HT1080 (cell line): ENCODE measurements at places on chromosomes 12 and 14. TPM values are rescaled to one million over a fixed set of nuclear protein-coding genes. Genes with fewer than 3 reads are reported as not detected.

DNA sequence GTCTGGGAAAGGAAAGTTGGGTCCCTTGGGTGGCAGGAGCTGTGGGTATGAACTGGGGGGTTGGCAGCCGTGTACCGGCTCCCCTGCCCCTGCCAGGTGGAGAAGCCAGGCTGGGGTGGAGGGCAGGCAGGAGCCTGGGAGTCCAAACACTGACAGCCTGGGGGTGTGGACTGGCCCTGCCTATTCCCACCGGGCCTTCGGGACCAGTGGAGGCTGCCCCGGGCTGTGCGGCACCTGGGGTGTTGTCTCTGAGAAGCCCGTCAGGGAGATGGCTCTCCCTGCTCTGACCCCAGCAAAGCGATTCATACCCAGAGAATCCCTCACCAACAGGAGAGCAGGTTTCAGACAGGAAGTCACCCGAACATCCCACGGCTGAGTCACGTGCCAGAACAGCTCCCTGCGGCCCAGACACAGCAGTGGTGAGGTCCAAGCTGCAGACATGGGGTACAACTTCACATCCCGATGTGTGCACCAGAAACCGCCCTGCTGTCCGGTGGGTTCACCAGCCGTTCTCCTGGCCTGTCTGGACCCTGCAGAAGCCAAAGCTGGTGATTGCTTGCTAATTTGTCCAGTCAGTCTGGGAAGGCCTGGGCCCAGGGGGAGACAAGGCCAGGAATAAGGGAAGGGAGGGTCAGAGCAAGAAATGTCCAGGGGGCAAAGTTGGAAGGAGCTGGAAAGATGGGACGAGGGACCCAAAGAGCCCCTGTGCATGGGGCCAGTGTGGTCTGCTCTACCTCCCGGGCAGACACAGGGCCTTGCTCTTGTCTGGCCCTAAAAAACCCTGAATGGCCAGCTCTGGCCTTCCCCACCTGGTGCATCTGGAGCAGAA, 2.1 kb upstream of the GPR132 start:
- DNase-seq: peak; percentile 67

The AMDHD1 gene
- 0.13 and 0.43 TPM in 2 replicates for total RNA-seq

The NEUROD4 gene
- total RNA-seq: not detected in 2 replicates

The C14orf180 gene
- not detected in 2 replicates for total RNA-seq

GRCh38 chr12:106428384-106428783, 70.8 kb downstream of the POLR3B start:
- DNase-seq: no peak

DNA sequence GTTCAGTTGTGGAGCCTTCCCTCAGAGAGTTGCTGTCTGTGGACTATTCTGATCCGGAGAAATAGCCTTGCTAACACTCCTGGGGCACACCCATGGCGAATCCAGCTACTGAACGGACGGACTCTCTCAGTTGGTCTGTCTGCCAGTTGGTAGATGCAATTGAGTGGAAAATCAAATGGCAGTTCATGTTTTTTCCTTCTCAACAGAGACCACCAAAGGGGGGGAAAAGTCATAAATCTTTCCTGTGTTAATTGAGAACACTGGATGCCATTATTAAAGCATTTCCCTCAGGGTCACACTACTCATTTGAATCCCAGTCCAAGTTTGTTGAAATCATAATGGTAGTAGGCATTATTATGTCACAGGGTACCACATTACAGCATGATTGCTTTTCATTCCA, 354.3 kb upstream of the FAR2 start:
- no peak for DNase-seq

The RTL1 gene
- 0.07 and 0.16 TPM in 2 replicates for total RNA-seq

DNA sequence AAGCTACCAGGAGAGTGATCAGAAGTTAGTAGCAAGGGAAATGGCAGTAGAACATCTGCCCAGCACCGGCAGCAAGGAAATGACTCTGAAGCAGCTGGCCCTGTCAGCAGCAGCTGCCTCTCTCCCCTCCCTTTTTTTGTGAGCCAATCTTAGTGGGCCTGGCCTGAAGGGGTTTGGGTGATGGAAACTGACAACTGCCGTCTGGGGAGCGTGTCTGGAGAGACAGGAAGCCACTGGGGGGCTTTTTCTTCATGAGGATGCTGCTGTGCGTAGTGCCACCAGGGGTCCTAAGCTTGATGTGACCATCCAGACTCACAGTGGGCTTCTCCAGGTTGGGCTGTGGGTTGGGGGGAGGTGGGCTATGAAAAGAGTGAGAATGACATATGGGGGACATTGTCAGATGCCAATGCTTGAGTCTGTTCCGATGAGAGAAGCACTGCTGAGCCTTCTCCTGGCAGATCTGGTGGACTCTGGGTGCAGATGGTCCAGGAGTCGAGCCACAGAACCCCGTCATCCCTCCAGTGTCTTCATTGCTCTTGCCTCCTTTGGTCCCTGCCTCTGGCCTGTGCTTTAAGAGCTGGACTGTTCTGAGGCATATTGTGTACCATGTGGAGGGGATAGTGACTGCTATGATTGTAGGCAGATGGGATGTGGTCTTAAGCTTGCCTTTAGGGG, 87.6 kb upstream of the HIF1A start:
- DNase-seq: no peak

DNA sequence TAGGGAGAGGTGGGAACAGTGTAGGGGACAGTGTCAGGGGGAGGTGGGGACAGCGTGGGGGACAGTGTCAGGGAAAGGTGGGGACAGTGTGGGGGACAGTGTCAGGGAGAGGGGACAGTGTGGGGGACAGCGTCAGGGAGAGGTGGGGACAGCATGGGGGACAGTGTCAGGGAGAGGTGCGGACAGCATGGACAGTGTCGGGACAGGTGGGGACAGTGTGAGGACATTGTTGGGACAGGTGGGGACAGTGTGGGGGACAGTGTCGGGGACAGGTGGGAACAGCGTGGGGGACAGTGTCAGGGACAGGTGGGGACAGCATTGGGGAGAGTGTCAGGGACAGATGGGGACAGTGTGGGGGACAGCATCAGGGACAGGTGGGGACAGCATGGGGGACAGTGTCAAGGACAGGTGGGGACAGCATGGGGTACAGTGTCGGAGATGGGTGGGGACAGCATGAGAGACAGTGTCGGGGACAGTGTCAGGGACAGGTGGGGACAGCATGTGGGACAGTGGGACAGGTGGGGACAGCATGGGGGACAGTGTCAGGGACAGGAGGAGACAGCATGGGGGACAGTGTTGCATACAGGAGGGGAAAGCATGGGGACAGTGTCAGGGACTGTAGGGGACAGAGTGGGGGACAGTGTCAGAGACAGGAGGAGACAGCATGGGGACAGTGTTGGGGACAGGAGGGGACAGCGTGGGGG, 139.0 kb downstream of the TMEM121 start:
- DNase-seq: no peak

DNA sequence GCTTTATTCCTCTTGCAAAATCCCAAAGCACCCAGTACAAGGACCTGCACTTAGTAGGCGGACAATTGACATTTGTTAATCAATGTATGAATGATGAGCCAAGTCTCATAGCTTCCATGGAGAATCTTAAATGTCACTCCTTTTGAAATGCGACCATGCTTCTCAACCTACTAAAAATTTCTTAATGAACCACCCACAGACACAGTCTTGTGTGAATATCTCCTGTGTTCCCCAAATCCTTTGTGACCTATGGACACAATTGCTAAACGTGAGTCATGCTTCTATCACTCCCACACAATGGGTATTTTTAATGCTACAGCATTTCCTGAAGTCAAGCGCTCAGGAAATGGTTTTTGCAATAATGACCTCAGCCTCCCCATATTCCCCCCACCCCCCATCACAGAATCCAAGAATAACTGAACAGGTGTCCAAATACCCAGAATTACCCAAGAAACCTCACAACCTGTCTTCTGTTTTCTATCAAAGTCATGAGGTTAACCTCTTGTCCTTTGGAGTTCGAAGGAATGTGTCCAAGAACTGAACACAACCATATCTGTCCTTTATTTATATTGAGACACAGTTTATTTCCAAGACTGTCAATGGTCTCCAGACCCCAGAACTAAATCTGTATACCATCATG, 163.6 kb upstream of the PLEKHG7 start:
- peak; percentile 93 for DNase-seq

DNA sequence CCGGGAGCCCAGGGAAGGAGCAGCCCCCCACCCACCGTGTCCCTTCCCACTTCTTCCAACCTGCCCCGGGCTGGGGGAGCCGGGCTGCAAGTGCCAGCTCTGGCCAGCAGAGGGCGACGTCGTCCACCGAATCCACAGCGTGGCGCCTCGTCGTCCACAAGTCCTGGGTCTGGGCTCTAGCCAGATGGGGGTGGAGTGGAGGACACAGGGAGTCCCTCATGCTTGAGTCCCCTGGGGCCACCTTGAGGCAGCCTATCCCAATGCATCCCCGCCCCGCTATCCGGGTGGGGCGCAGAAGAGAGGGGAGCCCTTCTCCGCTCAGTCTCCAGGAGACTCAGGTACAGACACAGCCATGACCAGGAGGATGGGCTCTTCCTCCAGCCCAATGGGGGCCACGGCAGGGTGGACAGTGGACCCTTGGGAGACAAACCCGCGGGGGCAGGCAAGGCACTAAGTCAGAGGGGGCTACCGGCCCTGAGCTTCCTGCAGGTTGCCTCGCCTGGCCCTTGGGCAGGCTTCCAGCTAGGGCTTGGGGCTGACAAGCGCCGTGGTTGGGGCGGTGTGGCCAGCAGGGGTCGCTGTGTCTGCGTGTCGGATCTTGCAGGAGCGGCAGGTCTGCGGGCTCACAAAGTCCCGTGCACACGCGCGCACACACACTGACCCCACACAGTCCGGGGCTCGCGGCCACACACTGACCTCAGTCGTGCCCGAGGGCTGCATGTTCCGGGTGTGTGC, 5.5 kb downstream of the AQP5 start:
- DNase-seq: peak; percentile 82

- DNase-seq: no peak
Measured at GRCh38 chr12:21659383-21659782, 1.7 kb upstream of the LDHB start.

The IGF1 gene
- not detected in 2 replicates for total RNA-seq

The GPR84 gene
- total RNA-seq: not detected in 2 replicates
